Kidney (tissue), 22 donors: ENCODE measurements at places on chromosomes 6 and 20.

- DNase-seq, result no peak
Measured at GRCh38 chr6:134057478-134057877, 5.1 kb upstream of the SLC2A12 start.

DNA sequence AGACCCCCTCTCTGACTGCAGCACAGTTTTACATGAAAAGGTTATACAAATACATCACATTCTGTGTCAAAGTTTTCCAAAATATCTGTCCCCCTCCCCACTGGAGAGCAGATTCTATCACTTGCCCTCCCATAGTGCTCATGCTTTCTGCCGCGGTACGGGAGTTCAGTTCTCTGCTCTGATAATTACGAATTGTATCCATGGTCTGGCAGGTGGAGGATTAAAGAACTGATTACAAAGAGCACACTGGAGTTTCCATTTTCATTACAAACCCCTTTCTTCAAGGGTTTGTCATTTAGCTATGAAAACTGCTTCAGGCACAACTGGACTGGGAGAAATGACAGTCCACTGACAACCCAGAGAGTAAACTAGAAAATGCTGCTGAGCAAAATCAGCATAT lies 166.0 kb downstream of the PDSS2 start:
- DNase-seq, result no peak

DNA sequence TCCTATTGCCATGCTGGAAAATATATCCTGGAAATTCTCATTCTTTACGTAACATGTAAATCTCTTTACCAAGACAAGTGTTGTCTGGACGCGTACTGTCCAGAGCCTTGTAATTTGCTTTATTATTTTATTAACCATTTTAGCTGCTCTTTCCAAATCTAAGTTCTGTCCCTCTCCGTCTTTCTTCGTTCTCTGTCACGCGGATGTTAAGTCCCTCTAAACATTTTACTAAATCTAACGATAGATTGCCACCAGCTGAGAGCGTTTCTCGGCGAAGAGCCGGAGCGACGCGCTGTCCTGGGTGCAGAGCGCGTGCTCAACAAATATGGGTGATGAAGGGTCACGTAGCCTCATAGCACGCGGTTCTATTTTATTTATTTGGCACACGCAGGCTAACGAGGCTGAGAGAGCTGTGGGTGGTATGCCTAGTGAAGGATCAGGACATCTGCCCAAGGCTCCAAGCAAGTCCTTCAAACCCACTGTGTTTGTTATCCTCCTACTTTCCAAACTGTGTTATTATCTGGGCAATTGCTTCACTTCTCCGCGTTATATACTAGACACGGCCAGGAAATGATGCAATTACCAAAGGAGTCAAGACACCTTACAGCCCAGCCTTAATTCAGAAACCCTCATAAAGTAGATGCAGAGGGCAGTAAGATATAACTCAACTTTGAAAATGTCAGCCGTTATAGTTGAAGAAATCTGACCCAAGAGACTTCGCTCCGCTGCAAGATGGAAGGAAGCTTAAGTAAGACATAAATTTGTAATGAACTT lies 10.0 kb upstream of the NCOA7 start:
- peak; percentile 78 for DNase-seq

DNA sequence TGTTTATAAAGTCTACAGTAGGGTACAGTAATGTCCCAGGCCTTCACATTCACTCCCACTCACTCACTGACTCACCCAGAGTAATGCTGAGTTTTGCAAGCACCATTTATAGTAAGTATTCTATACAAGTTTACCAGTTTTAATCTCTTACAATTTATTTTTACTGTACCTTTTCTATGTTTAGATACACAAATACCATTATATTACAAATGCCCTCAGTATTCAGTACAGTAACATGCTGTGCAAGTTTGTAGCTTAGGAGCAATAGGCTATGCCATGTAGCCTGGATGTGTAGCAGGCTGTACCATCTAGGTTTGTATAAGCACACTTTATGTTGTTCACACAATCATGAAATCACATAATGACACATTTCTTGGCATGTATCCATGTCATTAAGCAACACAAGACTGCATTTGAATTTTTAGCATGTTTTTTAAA lies 673.6 kb downstream of the CD109 start:
- DNase-seq, result no peak

DNA sequence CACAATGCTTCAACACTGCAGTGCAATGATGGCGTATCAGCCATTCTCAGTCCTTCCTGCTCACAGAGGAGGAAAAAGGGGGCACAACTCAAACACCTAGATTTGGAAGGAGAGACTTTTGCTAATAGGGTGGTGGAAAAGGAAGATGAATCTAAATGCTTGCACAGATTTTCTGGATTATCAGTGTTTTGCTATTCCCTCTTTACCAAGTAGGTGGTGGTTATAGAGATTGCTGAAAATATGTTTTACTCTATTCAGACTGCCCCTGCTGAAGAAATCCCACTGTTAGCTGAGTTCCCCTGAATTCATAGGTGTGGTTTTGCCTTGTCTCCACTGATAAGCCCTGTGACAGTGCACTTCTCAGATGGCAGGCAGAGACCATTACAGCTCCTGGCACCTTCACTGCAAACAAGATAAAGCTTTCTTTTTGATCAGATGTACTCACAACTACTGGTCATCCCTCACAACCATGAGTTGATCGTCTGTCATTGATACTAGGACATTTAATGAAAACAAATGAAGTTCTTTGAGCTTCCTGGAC lies 311.4 kb downstream of the KIF16B start:
- no peak for DNase-seq

GRCh38 chr6:163705923-163706322 lies 291.4 kb downstream of the QKI start:
- no peak for DNase-seq

GRCh38 chr6:118187568-118188164 lies 280.6 kb downstream of the SLC35F1 start:
- DNase-seq, result peak; percentile 77

DNA sequence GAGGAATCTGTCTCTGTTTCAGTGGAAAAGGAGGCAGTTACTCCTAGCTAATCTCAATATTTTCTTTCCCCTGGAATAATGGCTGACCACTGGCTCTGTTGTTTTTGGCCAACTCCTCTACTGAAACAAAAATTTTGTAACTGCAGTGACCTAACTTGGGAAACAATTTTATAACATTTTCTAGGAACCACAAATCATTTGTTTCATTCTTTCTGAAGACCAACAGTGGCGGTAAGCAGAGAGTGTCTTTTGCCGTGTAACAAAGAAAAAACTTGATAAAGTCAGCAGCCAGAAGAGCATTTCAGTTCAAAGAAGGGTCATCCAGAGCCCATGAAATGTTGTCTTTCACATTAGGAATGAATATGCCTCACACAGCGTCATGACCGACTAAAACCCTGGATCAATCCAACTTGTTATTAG lies 11.8 kb upstream of the BFSP1 start:
- peak; percentile 91 for DNase-seq

- DNase-seq, result no peak
Measured at GRCh38 chr20:48689874-48690571, 137.8 kb downstream of the PREX1 start.

GRCh38 chr6:170192905-170193304 lies 98.0 kb downstream of the DLL1 start:
- no peak for DNase-seq

DNA sequence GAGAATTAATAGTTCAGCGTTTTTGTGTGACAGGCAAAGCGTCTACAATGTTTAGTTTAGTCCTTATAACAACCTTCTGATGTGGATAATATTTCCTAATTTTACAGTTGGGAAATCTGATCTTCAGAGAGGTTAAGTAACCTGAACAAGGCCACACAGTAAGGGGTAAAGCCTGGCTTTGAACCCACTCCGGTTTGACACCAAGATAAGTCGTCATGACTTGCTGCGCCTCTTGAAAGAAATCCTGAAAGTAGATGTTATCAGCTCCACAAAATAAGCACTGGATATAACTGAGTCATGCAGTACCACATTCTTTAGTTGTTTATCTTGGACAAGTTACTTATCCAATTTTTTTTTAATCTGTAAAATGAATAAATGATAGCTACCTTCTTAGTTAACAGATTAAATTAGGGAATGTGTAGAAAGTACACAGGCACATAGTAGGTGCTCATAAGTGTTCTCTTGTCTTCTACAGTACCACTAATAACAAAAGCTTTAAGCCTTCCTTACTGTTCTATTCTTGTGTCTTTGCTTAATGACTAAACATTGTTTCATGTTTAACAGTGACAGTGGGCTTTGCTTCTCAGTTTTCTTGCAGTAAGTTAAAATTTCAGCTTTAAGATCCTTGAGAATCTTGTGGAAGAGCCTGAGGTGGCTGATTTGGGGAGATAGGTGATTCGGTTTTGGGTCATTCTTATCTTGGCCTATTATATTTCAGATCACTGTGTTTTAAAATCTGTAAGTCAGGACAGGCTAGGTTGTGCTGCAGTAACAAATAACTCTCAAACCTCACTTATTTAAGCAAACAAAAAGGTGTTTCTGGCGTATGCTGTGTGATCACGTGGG lies 2.1 kb downstream of the HIVEP1 start:
- no peak for DNase-seq

DNA sequence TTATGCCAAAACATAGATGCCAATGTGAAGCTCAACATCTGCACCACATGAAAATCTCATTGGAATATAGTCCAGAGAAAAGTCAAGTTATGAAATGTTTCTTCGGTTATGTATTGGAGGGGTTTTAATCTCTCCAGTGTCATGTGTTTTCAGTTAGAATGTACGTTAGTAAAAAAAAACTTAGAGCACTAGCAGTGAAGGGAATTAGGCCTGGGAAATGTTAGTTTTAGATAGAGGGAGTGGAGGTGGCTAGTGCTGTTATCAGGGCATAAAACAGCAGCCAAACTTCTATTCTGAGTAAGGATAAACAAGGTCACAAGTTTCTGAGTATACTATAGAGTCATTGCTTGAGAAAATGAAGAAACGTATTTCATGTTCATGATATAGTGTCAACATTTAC lies 42.9 kb downstream of the HDGFL1 start:
- DNase-seq, result no peak

DNA sequence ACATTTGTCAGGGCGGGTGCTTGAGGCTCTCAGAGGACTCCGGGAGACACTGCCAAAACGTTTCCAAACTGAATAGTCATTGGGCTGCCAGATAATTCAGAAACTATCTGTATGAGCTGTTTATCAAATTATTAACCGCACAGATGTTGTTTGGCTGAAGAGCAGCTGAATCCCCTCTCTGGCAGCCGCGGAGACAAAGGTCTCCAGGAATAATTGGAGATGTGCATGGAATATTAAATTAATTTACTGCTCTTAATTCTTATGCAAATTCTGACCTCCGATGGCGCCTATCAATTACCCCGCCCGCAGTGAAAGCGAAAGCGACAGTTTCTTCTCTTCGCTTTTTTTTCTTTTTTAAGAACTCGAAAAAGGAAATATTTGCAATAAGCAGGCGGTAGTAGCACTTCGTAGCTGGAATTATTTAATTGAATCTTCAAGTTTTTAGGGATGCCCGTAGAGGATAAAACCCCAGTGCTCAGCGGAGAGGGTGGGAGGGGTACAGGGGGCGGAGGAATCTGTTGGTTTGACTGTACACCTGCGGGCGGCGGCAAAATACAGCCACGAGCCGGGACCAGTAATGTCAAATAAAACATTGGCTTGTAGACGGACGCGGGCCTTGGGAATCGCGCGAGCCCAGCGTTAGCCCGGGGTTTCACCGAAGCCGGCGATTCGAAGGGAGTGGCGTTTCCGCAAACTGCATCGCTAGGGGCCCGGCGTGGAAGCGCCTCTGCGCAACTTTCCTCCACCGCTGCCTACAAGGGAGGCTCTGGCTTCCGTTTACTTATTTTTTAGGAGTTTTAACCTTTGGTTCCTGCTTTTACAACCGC lies 6.2 kb downstream of the LINC00237 start:
- DNase-seq, result peak; percentile 69

GRCh38 chr6:25652007-25652515 lies at the start of gene SCGN:
TSS of gene SCGN (plus strand) at chr6:25652215. CDS start at chr6:25652404, 189 bp downstream.
- peak; percentile 91 for DNase-seq

DNA sequence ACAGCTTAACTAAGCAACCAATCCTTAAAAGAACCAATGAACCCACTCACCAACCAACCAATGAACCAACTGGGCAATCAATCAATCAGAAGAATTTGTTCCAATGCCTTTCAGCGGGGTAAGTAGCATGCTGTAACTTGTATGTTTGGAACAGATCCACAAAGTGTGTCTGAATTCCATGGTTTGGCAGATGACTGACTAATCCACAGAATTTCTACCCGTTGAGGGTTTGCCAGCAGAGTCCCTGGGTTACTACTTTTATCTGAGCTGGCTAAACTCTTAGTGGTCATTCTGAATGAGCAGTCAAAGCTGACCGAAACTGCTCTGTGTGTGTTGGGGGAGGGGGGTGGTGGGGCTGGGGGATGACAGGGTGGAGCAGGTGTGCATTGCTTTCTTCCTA lies 125.0 kb upstream of the JAG1 start:
- DNase-seq, result no peak
